ENCODE measurements at places on chromosomes 5 and 9. TPM values are rescaled to one million over a fixed set of nuclear protein-coding genes. Genes with fewer than 3 reads are reported as not detected.

DNA sequence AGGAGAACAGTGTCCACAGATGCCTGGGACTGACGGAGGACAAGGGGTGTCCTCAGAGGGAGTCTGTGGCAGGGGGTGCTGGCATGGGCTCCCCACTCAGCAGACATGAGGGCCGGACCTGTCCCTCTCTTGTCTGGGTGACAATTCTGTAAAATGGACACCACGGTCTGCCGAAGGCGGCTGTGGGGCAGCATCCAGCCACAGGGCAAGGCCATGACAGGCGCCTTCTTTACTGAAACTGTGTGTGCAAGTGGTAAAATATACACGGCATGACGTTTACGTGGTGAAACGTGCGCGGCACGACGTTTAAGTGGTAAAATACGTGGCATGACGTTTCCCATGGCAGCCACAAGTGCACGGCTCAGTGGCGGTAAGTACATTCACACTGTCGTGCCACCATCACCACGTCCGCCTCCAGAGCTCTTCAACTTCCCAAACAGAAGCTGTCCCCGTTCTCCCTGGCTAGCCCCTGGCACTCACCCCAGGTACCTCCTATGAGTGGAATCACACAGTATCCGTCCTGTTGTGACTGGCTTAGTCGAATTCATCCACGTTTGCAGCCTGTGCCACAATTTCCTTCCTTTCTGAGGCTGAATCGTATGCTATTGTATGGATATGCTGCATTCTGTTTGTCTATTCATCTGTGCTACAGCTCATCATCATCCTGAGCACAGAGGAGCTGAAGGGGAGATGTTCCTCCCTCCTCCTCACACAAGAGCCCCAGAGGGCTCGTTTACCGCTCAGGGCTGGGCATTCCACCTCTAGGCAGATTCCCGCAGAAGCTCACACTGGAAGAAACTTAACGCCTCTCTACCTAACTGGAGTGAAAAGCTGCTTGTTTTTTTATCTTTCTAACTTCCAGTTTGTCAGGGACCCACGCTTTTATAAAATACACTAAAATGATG is 52.5 kb downstream of the COL23A1 start:
- no peak overlapping the region for H3K4me3 ChIP-seq
- H3K27ac ChIP-seq, result peak overlapping the region; percentile 8
- H3K4me1 ChIP-seq, result no peaks in the 10 kb centered on the region

- H3K27ac ChIP-seq, result peak overlapping the region; percentile 75
- DNase-seq, result peak; percentile 70
- H3K4me3 ChIP-seq, result peak overlapping the region; percentile 21
- H3K36me3 ChIP-seq, result no peaks in the 10 kb centered on the region
- H3K27me3 ChIP-seq, result no peaks in the 10 kb centered on the region
- H3K4me1 ChIP-seq, result peaks cover 13% of the 10 kb centered on the region
Measured at GRCh38 chr5:67166460-67167285, 29.9 kb downstream of the CD180 start.

- H3K27ac ChIP-seq, result no peak overlapping the region
- H3K36me3 ChIP-seq, result peaks cover 21% of the 10 kb centered on the region
- DNase-seq, result no peak
- no peaks in the 10 kb centered on the region for H3K27me3 ChIP-seq
- no peaks in the 10 kb centered on the region for H3K4me1 ChIP-seq
- no peak overlapping the region for H3K4me3 ChIP-seq
Measured at GRCh38 chr9:19320495-19320894, 59.5 kb downstream of the RPS6 start.

- peaks cover 2% of the 10 kb centered on the region for H3K4me1 ChIP-seq
- H3K27me3 ChIP-seq, result no peaks in the 10 kb centered on the region
- DNase-seq, result no peak
- no peak overlapping the region for H3K27ac ChIP-seq
- no peaks in the 10 kb centered on the region for H3K36me3 ChIP-seq
Measured at GRCh38 chr5:5266297-5266696, 126.2 kb downstream of the ADAMTS16 start.

DNA sequence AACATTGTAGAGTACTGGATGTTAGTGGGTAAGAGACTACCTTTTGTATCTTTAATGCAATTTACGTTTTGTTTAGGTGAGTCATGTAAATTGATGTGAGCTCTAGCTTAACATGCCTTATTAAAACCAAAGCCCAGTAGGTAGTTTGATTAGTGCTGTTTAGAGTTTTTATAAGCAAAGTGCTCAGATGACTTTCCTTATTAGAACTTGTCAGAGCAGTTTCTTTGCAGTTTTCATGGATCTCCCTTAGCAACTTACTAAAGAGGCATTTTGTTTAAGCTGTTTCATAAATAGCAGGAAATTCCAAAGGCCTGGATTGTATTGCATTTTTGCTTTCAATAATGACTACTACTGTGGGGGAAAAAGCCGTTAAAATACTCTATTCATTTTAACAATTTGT is 14.5 kb downstream of the ZSWIM6 start:
- no peak for DNase-seq
- no peaks in the 10 kb centered on the region for H3K27me3 ChIP-seq
- H3K4me3 ChIP-seq, result no peak overlapping the region
- H3K36me3 ChIP-seq, result no peaks in the 10 kb centered on the region
- H3K4me1 ChIP-seq, result peaks cover 31% of the 10 kb centered on the region

DNA sequence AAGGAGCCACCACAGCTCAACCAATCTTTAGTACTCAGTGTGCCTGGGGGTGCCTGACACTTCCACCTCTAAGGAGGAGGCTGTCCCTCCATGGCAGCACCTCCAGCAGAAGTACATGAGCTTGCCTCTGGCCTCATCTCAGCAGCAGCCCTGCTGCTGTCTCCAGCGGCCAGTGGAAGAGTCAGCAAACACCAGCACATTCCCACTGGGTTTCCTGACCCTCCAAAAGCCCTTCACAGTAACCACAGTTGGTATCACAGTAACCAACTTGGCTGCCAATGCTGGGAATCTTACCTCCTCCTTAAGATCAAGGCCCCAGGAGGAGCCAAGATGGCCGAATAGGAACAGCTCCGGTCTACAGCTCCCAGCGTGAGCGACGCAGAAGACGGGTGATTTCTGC is 29.4 kb downstream of the FSTL4 start:
- H3K27ac ChIP-seq, result no peak overlapping the region
- H3K4me3 ChIP-seq, result no peak overlapping the region
- no peaks in the 10 kb centered on the region for H3K27me3 ChIP-seq
- no peaks in the 10 kb centered on the region for H3K36me3 ChIP-seq

DNA sequence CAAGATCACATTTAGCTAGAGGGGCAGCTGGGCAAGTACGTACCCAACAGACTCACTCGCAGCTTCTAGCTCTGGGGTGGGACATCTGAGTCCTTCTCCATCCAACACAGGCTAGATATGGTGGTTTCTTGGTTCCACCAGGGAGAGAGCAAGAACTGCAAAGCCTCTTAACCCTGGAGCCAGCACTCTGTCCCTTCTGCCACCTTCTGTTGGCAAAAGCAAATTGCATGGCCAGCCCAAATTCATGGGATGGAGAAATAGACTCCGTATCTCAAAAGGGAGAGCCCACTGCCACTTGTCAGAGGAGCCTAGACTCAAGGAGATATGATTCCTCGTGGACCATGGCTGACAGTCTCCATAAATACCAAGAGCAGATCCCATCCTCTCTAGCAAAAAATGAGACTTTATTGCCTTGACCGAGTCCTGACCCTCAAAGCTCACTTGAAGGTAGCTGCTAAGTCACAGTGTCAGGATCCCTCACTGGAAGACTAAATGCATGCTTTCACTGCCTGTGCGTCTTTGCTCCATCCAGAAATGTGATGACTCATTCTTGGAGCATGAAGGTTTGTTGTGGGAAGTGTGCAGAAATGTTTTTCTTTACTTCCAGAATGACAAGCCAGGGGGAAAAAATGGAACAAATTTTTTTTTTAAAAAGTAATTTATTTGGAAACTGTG is 28.8 kb upstream of the ROR2 start:
- no peak overlapping the region for H3K4me3 ChIP-seq
- no peaks in the 10 kb centered on the region for H3K4me1 ChIP-seq
- no peak overlapping the region for H3K27ac ChIP-seq
- H3K27me3 ChIP-seq, result no peaks in the 10 kb centered on the region
- no peaks in the 10 kb centered on the region for H3K36me3 ChIP-seq

The SLC34A3 gene
- not detected for total RNA-seq

The OBP2B gene
- not detected for total RNA-seq

The IL7R gene
- total RNA-seq, result 9.1 TPM

The TMEM215 gene
- not detected for total RNA-seq

The IL3 gene
- total RNA-seq, result not detected

The FAM200C gene
- total RNA-seq, result 2.0 TPM

Measured in transverse colon (tissue), 4 donors.